Smooth muscle cell of trachea (primary cell): ENCODE measurements at places on chromosomes 6 and 20. TPM values are rescaled to one million over a fixed set of nuclear protein-coding genes. Genes with fewer than 3 reads are reported as not detected.

Gene CDSN
- not detected in 2 replicates for total RNA-seq

Gene PMEPA1
- 0.29 and 0.33 TPM in 2 replicates for total RNA-seq

Gene VSX1
- total RNA-seq = not detected in 2 replicates

Gene SCGN
- not detected in 2 replicates for total RNA-seq

Gene JAG1
- 34.9 and 79.1 TPM in 2 replicates for total RNA-seq
